ENCODE measurements at places on chromosomes 1 and 21.

DNA sequence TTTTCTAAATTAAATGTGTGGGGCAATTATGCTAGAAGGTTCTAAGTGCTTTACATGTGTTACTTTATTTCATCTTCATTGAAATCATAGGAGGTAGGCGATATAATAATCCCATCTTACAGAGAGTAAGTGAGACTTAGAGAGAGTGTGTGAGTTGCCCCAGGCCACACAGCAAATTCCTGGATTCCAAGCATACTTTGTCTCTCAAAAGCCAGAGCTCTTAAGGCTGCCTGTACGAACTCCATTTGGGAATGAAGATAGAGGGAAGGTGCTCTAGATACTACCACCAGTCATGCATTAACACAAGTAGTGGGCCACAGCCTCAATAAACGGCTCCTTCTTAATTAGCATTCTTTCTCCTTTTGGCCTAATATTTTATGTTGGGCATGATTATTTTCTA, 170.1 kb downstream of the SIPA1L2 start:
- no peak for DNase-seq

DNA sequence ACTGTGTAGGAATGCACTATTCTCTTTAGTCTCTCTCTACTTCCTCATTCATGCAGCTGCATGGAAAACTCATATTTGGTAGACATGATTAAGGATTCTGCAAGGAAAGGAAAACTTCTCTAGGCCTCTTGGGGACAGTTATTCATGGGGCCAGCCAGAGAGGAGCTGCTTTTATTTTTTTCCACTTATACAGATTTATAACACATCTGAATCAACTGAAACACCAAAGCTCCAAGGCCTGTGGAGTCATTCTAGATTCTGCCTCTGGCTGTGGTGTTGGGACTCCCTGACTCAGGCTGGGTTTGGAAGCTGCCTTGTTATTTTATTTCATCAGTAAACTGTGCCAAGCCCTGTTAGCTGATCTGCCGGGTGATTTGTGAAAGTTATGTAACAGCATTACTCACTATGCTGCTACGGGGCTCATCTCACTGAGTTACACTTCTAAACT, 83.9 kb upstream of the EDEM3 start:
- peak; percentile 71 for DNase-seq

DNA sequence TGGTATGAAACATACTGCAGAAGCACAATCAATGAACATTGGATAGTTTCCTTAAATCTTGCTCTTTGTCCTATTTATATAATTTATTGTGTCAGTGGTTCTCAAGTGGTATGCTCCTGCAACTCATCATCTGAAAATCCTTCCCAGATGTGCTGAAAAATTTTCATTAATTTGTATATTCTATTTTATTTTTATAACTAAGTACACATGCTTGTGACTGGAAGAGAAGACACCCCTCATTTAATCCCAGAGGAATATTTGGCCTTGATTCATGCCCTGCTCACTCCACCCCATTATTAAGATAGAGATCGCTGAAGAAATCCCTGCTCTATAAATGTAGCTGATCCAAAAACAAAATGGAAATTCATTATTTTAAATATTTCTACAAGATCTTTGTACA, 870.5 kb upstream of the CXADR start:
- DNase-seq: no peak

DNA sequence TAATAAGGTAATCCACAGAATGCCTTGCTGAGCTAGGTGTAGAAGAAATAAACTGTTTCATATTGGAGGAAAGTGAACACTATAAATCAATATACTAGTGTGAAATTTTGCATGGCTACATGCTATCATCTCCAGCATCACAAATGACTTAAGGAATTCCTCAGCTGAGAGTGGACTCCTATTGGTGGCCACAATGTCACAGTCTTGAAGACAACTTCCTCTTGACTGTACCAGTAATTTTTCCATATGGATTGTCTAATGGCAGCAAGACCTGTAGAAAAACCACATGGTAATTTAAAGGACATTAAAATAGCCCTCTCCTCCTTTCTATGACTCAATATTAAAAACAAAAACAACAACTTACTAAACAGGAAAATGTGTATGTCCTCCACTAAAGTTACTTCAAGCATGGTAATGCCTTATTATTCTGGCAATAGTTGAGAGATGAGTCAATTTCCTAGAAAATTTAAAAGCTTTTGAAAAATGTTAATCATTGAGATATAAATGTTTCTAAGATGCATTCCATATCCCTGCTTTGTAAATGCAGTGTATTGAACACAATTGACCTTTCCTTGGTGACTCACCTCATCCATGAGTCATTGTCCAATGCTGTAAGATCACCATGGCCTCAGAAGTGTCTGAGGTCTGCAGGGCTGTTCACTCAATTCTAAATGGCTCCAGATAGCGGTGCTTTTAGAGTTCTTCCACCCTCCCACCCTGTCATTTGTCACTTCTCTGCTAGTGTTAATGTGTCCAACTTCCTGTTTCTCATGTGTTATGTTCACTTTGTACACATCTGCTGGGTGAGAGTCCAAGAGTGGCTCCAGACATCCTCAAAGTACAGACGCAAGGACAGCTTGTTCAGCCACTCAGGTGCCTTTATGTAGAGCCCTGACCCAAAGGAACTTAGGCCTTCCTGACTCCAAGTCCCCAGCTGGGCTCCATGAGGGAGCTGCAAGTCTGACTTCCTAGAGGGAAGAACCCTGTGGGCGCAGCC, 32.8 kb upstream of the DNASE2B start:
- DNase-seq: no peak

- no peak for DNase-seq
These were observed 19.3 kb upstream of the ALDH4A1 start for GRCh38 chr1:18921516-18922251.

All from spinal cord (tissue), 10 donors.